ENCODE measurements at places on chromosomes 7 and 10.

DNA sequence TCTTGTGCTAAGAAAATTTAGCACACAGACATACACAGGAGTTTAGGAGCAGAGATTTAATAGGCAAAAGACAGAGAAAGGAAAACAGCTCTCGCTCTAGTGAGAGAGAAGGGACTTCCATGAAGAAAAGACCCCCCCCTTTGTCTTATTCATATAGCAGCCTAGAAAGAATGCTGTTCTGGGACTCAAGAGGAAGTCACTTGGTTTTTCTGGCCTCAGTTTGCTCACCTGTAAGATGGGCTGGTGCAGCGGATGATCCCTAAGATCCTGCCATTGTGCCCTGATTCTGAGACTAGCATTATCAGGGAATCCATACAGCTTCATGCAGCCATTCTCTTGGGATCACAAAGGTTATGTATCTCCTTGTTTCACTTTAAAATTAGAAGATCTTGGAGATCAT is 42.7 kb downstream of the LYZL2 start:
- no peak for DNase-seq

- DNase-seq: no peak
These were observed 359.4 kb upstream of the NFE2L3 start for GRCh38 chr7:25792586-25792985.

DNA sequence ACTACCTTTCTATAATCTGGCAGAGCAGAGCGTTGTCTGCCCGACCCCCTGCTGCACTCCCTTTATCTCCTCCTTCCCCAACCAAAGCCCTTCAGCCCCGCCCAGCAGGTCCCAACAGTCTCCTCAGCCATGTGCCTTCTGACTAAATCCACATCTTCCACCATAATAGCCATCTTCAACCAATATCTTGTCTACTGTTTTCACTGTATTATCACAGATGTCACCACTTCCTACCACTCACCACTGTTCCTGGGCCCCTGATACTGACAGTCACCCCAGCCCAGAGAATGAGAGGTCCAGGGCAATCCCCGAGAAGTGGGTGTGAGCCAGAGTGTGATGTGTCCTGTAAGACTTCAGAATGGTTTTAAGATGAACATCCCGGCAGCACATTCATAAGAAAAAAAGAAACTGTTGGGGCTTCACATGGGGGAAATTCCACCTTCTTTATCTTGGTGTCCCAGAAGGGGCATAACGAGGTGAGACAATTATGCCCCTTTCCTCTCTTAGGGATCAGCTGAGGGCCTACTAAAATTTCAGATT is 25.3 kb downstream of the CCDC6 start:
- no peak for DNase-seq

GRCh38 chr7:117185124-117185523 is 137.7 kb downstream of the WNT2 start:
- no peak for DNase-seq

DNA sequence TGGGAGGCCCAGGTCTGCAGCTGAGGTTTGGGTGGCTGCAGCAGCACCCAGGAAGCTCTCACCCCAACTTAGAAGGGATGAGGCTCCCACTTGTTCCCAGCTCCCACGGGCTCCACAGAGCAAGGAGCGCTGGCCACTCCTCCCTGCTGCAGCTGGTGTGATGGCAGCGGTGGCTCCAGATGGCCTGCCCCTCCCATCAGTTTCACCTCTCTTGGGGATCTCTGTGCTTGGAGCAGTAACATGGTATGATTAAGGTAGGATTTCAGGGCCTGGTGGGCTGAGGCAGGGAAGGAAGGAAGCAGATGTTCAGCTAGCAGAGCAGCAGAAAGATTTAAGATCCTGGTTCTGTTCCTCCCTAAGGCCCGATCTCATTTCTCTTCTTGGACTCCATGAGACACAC is 66.8 kb upstream of the KIF5B start:
- DNase-seq: no peak

GRCh38 chr7:69049326-69049725 is 548.9 kb upstream of the AUTS2 start:
- no peak for DNase-seq

DNA sequence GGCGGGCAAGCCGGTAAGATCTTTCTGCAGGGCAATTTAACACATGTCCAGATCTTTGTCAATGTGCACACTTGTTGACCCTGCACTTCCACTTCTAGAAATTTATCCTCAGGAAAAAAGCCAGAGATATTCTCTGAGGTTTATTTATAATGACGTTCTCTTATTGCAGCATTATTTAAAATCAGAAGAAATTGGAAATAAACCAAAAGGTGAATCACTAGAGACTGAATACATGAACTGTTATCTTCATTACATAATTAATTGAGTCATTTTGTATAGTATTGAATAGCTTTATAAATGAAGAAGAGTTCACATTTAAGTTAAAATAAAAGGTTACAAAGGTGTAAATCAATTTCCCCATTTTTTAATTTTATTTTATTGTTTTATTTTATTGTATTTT is 16.3 kb upstream of the SAR1A start:
- DNase-seq: no peak

DNA sequence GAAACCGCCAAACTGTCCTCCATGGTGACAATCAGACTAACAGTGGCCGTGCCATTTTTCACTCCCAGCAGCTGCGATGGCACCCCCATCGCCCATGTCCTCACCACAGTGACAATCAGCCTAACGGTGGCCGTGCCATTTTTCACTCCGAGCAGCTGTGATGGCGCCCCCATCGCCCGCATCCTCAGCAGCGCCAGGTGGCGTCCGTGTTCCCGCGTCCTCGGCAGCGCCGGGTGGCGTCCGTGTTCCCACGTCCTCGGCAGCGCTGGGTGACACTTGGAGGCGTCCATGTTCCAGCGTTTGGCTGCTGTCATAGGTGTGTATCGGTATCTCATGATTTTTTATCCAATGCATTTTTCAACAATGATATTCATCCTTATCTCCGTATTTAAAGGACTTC is 267.3 kb downstream of the PTPRN2 start:
- DNase-seq: no peak

GRCh38 chr7:20280475-20281351 is 50.0 kb upstream of the ITGB8 start:
- DNase-seq: no peak

GRCh38 chr7:100441641-100442535 is 5.6 kb upstream of the PPP1R35 start:
- no peak for DNase-seq

DNA sequence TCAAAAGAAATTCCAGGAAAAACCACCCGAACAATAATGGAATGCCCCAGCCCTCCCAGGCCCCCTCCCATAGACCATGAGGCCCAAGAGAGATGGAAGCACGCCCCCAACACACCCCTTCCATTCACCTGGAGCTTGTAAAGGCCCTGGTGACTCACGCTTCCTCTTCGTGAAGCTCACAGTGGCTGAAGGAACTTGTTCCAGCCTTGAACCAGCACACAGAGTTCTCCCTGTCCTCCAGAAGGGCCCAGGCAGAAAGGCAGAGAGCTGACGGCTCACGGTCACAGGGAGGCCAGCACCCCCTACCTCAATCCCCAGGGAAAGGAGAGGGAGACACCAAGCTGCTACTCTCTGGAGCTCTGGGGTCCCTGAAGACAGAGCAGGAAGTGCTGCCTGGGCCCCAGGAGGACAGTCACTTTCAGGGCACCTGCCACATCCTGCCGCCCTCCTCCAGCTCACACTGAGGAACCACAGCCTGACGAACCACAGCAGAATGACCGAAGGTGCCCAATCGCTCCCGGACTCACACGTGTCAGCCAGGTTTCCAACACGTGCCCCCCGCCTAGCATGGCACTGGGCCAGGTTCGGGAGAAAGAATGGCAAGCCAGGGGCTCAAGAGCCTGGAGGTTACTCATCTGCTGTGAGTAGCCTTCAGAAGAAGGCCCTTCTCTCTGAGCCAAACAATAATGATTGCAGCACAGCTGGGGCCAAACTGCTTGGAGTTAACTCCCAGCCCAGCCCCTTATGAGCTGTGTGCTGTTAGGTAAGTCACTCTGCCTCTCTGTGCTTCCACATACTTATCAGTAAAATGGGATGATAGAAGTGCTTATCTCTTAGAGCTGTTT is 52.8 kb downstream of the DLG5 start:
- DNase-seq: peak; percentile 20

DNA sequence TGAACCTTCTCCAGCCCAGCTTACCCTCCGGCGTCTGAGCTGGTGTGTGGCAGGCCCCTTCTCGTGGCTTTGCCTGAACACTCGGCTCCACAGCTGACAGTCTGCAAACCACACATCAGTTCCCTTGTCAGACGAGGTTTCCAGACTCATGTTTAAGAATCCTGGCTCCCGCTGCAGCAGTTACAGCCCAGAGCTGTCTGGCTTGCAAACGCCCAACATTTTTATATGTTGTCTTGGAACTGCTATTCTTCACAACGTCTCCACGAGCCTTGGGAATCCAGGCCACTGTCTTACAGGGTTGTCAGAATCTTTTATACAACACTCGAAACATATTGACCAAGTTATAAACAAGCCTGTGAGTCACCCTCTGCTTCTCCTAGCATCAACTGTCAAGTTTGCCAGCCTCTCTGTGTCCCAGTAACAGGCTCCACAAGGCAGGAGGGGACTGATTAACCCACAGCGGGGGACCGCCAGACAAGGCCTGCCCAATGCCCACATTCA is 68.1 kb downstream of the TNS3 start:
- no peak for DNase-seq

GRCh38 chr7:2800931-2801688 is 43.0 kb downstream of the GNA12 start:
- DNase-seq: no peak

DNA sequence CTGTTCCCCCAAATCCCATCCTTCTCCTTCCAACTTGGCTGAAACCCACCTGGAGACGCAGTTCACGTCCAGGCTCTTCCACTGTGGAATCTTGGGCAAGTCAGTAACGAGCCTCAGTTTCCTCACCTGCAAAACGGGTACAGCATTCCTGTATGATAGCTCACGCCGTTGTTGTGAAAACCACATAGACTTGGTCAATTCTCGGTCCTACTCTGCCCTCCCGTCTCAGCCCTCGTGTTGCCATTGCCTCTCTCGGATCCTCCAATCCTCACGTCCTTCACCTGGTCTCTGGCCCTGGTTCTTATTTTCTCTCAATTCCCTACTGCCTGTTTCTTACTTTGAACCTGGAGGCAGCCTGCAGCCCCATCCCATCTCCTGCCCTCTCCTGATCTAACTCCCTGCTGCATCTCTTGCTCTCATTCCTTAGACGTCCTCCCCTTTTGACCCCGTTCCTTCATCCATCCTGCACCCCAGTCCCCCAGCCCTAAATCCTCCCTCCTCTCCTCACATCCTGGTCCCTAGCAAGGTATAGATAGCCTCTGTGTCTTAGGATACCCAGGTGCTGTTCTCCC is 2.0 kb upstream of the MUC12 start:
- DNase-seq: no peak

GRCh38 chr10:5013385-5013784 is 9.7 kb upstream of the AKR1C2 start:
- DNase-seq: no peak

DNA sequence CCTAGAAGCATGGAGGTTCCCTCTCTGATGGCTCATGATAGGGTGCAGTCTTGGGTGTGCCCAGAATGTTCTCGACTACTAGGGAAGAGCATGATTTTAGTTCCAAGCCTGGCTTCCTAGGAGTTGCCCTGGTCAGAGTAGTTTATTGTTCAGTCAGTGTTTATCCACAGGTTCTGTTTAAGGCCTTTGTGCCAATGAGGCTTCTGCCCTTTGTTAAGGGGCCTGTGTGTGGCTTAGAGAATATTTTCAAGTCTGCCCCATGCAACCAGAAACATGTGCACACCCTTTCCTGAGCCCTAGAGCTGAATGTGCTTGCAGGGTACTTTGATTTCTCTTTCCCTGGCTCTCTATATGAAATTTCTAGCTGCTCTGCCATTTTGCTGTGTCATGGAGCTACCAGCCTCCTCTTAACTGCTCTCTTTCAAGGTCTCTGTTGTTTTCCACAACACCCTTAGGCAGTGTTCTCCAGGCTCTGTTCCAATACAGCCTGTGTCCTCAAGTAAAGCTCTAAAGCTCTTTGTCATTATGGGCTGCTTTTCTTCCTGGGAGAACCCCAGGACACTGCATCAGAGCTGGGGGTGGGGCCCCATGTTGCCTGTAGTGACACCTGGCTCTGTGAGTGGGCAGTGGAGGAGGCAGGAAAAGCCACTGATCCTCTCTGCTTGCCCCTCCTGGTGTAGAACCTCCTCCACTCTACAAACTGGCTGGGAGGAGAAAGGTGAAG is 34.1 kb upstream of the TSPAN33 start:
- no peak for DNase-seq

DNA sequence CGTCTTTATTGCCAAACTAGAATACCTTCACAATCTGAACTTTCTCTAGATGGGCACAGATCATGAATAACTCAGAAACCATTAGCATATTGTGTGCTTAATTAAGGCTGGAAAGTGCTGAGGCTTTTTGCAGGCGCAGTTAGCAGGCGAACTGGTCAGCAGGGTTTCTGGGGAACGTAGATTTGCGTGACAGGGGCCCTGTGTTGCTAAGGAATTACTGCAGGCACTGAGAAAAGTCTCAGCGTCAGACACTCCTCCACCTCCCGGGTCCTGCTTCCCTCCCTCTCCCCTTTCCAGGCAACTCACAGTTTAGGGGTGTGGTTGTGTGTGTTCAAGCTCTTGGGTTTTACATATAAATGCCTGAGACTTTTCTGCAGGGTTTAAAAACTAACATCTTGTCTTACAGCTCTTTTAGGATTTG is 2.2 kb downstream of the MAP3K8 start:
- peak; percentile 61 for DNase-seq

- no peak for DNase-seq
These were observed 62.1 kb downstream of the ABCC2 start for GRCh38 chr10:99844433-99844955.

DNA sequence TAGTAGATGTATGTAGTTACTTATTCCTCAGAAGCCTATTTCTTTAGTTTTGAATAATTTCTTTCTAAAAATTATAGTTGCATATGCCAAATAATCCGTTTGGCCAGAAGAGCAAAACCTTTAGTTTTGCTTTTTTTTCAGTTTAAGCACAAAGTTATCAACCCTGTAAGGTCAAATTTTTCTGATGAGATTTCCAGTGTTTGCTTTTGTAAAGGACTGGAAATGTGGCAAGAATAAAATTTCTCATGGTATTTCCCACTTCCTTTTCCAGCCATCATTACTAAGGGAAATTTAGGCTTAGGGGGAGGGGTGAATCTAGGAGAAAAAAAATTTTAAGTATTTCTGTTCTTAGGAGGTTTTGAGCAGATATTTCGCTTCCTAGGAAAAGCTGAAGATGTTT is 7.6 kb downstream of the CALD1 start:
- DNase-seq: no peak

DNA sequence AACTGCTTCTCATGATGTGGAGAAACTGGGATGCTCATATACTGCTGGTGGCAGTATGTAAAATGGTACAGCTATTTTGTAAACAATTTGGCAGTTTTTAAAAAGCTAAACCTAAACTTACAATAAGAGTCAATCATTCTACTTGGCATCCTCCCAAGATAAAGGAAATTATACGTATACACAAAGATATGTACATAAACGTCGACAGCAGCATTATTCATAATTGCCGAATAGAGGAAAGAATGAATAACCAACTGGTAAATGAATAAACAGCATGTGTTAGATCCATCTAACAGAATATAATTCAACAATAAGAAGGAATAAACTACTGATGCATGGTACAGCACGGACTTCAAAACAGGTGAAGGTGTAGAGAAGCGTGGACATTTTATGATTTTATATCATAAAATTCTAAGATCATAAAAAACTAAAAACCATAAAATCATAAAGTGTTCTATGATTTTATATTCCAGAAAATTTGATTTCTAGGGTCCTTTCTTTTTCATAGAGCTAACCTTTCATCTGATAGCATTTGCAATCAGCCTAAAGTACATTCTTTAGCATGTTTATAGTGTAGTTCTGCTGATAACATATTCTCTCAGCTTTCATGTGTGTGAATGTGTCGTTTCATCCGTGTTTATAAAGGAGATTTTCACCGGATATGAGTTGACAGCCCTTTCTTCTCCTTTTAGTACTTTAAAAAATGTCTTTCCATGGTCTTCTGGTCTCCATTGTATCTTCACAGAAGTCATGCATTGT is 261.5 kb downstream of the DIP2C start:
- no peak for DNase-seq

Data from AML-193 (cell line).